ENCODE measurements at places on chromosomes 16 and 17. TPM values are rescaled to one million over a fixed set of nuclear protein-coding genes. Genes with fewer than 3 reads are reported as not detected.

Gene EVPL
- total RNA-seq = not detected

DNA sequence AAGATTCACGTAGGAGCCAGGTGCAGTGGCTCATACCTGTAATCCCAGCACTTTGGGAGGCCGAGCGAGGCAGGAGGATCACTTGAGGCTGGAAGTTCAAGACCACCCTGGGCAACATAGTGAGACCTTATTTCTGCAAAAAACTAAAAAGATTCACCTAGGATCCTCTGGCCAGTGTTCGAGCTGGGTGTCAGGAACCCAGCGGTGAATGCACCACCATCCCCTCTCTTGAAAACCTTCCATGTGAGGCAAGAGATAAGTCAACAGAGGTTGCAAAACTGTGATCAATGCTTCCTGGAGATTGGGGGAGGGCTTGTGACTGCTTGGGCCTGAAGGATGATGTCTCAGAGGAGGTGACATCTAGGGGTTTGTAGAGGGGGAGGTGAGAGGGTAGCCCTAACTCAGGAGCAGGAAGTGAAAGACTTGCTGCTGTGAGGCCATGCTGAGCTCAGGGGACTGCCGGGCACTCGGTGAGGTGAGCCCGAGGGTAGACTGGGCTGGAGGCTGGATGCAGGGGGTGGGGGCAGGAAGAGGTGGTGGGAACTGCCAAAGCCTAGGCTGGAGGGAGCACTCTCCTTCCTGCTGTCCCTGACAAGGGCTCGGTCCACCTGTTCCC, 11.7 kb downstream of the GJD3 start:
- H3K36me3 ChIP-seq = peaks cover 37% of the 10 kb centered on the region
- H3K4me3 ChIP-seq = no peak overlapping the region
- H3K27me3 ChIP-seq = no peaks in the 10 kb centered on the region
- H3K27ac ChIP-seq = no peak overlapping the region

DNA sequence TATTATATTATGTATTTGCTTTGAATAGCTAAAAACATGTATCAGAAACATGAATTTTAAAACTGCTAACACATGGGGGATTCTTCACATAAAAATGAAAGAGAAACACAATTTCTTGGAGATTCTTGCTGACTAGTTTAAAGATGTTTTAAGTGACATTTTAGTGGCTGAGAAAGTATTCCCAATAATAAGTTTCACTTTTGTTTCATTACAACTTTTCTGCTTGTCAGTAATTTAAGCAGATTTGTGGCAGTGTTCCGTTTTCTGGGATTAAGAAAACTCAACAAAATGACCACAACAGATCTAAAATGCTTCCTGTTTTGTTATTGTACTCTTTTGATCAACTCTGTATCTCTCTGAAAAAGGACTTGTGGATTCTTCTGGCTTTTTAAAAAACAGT, 75.9 kb downstream of the NLK start:
- H3K27me3 ChIP-seq = no peaks in the 10 kb centered on the region
- H3K36me3 ChIP-seq = peaks cover 11% of the 10 kb centered on the region
- no peak for DNase-seq
- H3K4me3 ChIP-seq = peak overlapping the region; percentile 30
- H3K4me1 ChIP-seq = peaks cover 30% of the 10 kb centered on the region

Gene ZC3H7A
- total RNA-seq = 79.6 TPM

DNA sequence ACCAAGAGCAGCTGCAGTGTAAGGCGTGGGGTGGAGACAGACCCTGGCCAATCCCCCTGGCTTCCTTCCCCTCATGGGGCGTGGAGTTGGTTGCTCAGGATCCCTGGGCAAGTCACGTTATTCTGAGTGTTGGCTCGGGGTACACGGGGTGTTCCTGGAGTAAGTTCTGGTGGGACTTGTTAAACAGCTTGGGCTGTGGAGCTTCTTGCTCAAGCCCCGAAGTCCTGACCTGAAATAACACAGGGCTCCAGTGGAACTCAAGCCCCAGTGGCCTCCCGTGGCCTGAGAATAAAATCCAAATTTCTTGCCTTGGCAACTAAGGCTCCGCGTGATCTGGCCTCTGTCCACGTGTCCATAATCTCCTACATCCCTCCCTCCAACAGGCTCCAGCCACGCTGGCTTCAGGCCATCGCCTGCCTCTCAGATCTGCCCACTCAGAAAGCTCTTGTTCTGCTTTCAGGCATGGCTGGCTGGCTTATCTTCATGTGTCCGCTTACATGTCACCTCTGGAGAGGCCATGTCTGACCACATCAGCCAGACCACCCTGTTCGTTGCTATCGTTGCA, 49.3 kb upstream of the BCO1 start:
- H3K4me1 ChIP-seq = peaks cover 6% of the 10 kb centered on the region
- no peak for DNase-seq
- H3K4me3 ChIP-seq = no peak overlapping the region
- H3K27ac ChIP-seq = no peak overlapping the region
- no peaks in the 10 kb centered on the region for H3K36me3 ChIP-seq

GRCh38 chr16:71923941-71924690, 28.8 kb downstream of the IST1 start:
- peaks cover 73% of the 10 kb centered on the region for H3K36me3 ChIP-seq
- H3K4me1 ChIP-seq = peaks cover 19% of the 10 kb centered on the region
- no peaks in the 10 kb centered on the region for H3K27me3 ChIP-seq
- H3K4me3 ChIP-seq = no peak overlapping the region

Gene GRB2
- total RNA-seq = 59.1 TPM

- no peak overlapping the region for H3K27ac ChIP-seq
- no peaks in the 10 kb centered on the region for H3K36me3 ChIP-seq
- DNase-seq = no peak
- H3K4me1 ChIP-seq = peaks cover 8% of the 10 kb centered on the region
- H3K27me3 ChIP-seq = no peaks in the 10 kb centered on the region
Measured at GRCh38 chr16:66113223-66113622, 253.3 kb upstream of the CDH5 start.

DNA sequence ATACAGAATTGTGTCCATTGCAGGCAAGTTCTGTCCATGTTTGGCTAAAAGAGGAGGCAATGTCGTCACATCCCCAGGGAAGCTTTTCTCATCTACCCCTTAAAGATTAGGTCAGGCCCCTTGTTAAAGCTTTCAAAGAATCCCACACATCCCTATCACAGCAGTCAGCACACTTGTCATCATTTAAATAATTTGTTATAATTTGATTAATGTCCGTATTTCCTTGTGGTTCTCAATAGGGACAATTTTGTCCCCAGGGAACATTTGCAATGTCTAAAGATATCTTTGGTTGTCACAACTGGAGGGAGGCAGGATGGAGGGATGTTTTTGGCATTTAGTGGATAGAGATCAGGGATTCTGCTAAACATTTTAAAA, 28.1 kb upstream of the NFAT5 start:
- H3K4me1 ChIP-seq = peaks cover 26% of the 10 kb centered on the region
- no peak overlapping the region for H3K27ac ChIP-seq
- DNase-seq = no peak
- H3K27me3 ChIP-seq = no peaks in the 10 kb centered on the region
- no peak overlapping the region for H3K4me3 ChIP-seq

Gene ABCA6
- 1.7 TPM for total RNA-seq

Gene SALL1
- total RNA-seq = 0.78 TPM

DNA sequence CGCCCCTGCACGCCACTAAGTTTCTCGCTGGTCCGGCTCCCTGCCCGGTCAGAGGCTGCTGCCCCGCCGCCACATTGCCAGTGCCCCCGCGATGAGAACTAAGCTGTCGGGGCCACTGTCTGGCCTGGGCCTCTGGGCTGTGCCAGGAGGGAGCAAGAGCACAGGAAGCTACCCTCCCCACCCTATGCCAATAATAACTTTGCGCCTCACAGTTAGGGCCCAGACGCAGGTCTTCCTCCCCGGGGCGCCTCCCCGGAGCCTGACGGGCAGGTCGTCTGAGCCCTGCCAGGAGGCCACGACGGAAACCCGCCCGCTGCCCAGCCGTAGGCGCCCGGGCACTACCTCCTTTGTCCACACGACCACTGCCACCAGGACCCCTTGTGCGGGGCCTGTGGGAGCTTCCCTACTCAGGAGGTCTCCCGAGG, 1.5 kb downstream of the ZFPM1 start:
- no peak overlapping the region for H3K27ac ChIP-seq
- H3K27me3 ChIP-seq = no peaks in the 10 kb centered on the region
- H3K36me3 ChIP-seq = no peaks in the 10 kb centered on the region
- H3K4me1 ChIP-seq = peaks cover 18% of the 10 kb centered on the region

DNA sequence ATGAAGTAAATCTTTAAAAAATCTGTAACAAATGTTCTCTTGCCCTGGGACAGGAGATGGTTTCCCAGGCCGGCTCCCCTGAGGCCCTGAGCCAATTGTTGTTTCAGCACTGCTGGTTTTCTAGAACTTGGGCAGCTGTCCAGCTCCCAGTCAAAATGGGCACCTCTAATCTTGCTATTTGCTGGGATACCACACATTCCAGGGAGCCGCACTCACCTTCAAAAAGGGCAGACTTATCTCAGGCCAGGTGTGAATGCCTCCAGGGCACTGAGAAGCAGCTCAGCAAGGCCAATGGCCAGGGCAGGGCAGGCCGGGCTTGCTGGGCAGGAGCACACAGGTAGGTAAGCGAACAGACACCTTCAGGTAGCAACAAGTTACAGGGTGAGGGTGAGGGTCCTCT, 24.4 kb downstream of the TRIM16 start:
- peaks cover 9% of the 10 kb centered on the region for H3K36me3 ChIP-seq
- H3K27me3 ChIP-seq = no peaks in the 10 kb centered on the region
- peaks cover 21% of the 10 kb centered on the region for H3K4me1 ChIP-seq
- no peak overlapping the region for H3K4me3 ChIP-seq

Gene CD300LF
- total RNA-seq = not detected

DNA sequence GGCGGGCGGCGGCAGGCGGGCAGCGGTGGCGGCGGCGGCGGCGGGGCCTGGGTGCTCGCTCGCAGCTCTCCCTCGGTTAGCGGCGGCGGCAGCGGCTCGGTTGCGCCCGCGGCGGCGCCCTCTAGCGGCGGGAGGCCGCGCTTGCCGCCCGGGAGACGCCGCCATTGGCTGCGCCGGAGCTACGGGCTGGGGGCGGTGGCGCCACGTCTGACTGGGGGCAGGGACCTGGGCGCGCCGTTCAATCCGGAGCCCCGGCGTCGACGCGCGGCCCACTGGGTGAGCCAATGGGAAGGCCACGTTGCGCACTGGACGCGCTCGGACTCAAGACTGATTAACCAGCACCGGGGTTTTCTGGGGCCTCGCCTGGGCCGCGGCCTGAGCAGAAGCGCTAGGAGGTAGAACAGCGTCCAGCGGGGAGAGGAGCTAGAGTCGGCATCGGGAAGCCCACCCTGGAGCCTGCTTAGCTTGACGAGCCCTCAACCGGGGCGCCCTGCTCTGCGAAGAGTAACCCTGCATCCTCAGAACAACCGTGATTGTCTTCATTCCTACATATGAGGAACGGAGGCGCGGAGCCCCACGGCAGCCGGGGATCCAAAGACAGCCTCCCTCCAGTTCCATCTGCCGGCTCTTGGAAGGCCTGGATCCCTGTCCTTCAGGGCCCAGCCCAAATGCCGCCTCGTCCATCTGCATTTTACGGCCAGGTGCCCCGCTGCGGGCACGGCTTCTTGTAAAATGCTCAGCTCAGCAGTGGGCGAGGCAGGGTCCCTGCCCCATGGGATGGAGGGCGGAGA, at the start of gene ZC3H7A:
TSS of gene ZC3H7A (minus strand) at position 93 of the 791 bp plus-strand sequence. CDS start 14,904 bp downstream, outside the sequence.
- peaks cover 9% of the 10 kb centered on the region for H3K36me3 ChIP-seq
- peak within 1 kb of the TSS; percentile 91 for H3K27ac ChIP-seq
- peaks cover 73% of the 10 kb centered on the region for H3K4me1 ChIP-seq
- peak within 1 kb of the TSS; percentile 86 for H3K4me3 ChIP-seq

- no peaks in the 10 kb centered on the region for H3K36me3 ChIP-seq
- H3K27ac ChIP-seq = no peak overlapping the region
- DNase-seq = no peak
- H3K27me3 ChIP-seq = peaks cover 54% of the 10 kb centered on the region
- H3K4me3 ChIP-seq = no peak overlapping the region
Measured at GRCh38 chr17:4747847-4748246, 8.1 kb upstream of the CXCL16 start.

Gene NGFR
- 2.8 TPM for total RNA-seq

DNA sequence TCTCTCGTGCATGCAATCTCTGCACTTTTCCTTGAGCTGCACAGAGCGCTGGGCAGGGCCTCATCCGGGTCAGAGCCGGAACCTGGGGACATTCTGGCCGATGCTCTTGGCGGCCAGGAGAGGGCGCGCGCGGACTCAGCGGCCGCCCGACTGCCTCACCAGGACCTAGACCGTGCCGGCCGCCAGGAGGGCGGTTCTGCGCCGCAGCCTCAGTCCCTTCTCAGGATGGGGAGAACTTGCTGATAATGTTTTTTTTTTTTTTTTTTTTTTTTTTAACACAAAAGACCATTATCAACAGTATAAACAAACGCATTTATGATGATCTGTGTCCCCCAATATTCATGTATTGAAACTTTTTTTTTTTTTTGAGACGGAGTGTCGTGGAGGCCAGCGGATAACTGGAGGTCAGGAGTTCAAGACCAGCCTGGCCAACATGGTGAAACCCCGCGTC, 8.1 kb upstream of the FLYWCH2 start:
- peaks cover 4% of the 10 kb centered on the region for H3K4me1 ChIP-seq
- peak; percentile 90 for DNase-seq
- H3K27ac ChIP-seq = no peak overlapping the region

Data from osteocyte (in vitro differentiated cells).